ENCODE measurements at places on chromosomes 2 and 18.

- DNase-seq: no peak
Observed at GRCh38 chr2:30276455-30276911, 45.1 kb downstream of the LBH start.

- DNase-seq: no peak
Observed at GRCh38 chr2:30269771-30270145, 38.4 kb downstream of the LBH start.

GRCh38 chr2:211494085-211494484, 937.7 kb downstream of the CPS1 start:
- no peak for DNase-seq

DNA sequence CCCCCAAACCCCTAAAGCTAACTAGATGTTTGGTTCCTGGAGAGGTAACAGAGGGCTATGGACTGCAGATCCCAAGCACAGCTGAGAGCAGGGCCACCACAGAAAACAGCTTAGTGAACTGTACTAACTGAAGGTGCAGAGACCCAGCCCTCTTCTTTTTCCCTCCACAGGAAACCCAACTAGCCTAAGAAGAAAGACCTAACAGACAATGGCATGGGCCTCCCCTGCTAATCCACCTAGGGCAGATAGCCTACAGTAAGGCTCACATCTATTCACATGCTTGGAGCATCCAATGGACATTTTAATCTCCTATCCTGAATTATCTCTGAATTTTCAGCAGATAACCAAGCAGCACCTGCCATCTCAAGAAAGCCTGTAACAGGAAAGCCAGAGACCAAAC, 8.8 kb upstream of the FECH start:
- no peak for DNase-seq

- DNase-seq: no peak
Observed at GRCh38 chr2:49801898-49802450, 647.7 kb upstream of the FSHR start.

Measured in activated effector memory CD4-positive, alpha-beta T cell treated with anti-CD3 and anti-CD28 coated beads, Interleukin-2, amount 50 U/mL, for 16 hours (primary cell).